Activated CD4-positive, alpha-beta T cell treated with anti-CD3 and anti-CD28 coated beads, Interleukin-2, amount 50 U/mL, for 16 hours (primary cell): ENCODE measurements at places on chromosomes 2 and 18.
A peak's percentile ranks its signal among the peaks of the same experiment; 100 is the strongest.

DNA sequence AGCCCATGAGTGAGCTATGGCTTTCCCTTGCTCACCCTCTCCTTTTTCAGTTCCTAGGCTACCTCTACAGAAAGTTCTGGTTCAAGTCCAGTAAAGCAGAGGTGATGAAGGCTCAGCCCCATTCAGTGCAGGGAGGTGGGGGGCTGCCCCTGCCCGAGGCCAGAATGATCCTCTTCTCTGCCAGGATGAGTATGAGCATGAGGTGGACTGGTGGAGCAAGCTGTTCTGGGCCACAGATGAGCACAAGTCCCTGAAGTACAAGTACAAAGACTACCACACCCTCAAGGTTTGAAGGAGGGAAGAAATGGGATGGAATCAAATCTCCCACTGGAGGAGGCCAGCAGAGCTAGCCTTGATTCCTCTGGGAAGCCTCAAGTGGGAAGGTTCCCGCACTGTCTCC lies 42.4 kb downstream of the LMAN2L start:
- DNase-seq = no peak

DNA sequence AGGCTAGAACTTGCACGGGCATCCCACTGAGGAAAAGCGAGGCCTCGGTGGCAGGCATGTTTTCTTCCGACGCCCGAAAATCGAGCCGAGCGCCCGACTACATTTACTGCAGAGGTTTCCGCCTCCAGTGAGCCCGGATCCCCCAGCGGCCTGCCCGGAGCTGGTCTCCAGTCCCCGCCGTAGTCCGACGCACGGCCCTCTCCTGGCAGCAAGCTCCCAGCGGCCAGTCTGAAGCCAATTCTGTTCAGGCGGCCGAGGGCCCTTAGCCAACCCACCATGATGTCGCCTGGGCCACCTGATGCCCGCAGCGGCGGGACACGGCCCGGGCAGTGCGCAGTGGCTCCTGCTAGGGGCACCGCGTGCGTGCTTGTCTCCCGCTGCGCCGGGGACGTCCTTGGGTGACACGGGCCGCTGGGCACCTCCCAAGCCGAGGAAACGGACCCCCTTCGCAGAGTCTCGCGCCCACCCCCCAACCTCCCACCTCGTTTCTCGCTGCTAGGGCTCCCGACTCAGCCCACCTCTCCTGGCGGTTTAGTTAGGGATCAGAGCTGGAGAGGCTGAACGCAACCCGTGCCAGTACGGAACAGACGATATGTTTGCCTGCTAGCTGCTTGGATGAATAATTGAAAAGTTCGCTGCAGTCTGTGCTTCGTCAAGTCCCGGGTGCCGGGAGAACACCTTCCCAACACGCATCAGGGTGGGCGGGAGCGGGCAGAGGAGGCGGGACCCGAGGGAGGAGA lies 5.3 kb downstream of the ONECUT2 start:
- no peak for DNase-seq

- no peak for DNase-seq
Measured at GRCh38 chr2:101430156-101430555, 42.9 kb upstream of the CREG2 start.

- DNase-seq = no peak
Measured at GRCh38 chr2:96533292-96534073, 3.1 kb upstream of the ARID5A start.

DNA sequence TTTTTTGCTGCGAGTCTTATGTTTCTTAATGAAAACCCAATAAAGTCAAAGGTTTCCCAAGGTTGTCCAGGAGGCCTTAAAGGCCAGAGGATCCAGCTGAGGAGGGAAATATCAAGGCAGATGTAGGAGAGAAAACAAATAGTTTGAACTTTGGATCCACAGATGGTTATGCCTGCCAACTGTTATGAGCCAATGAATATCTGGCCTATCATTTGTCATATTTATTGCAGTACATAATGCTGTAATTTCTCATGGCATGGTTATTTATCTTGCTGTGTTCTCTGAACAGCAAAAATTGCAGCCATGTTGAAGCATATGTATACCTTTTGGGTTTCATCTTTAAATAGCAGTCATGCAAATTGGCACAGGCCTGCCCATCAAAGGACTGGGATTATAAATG lies 38.2 kb upstream of the CAVIN2 start:
- no peak for DNase-seq

- DNase-seq = no peak
Measured at GRCh38 chr2:37211212-37211611, 14.9 kb downstream of the CEBPZOS start.

DNA sequence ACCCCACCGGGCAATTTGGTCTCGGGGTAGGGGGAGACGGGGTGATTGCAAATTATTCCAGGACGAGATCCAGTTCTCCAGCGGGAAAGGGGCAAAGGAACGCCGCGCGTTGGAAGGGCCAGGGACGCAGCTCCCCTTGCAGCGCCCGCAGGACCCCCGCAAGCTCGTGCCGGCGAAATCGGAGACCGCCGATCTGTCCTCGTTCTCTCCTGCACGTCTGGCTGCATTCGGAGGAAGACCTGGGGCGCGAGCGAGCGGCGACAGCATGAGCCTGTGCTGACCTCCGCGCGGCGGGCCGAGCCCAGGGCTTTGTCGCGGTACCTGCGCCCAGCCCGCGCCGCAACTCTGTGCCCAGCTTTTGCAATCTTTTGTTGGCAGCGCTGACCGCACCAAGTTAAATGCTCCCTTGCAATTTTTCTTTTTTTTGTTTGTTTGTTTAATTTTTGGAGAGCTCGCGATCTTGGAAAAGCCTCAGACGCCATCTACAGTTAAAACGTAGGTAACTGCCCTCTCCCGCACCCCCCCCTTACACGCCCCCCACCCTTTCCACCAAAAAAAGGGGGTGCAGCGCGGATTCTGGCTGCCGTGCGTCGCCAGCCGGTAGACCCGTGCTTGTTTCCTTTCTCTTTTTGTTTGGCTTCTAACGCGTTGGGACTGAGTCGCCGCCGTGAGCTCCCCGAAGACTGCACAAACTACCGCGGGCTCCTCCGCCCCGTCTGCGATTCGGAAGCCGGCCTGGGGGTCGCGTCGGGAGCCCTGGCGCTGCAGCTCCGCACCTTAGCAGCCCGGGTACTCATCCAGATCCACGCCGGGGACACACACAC lies 667 bp downstream of the TRIB2 start:
- DNase-seq = no peak

GRCh38 chr2:201858281-201859184 lies 52.2 kb downstream of the CDK15 start:
- DNase-seq = peak; percentile 27

GRCh38 chr2:128435576-128436478 lies 117.2 kb upstream of the HS6ST1 start:
- no peak for DNase-seq

DNA sequence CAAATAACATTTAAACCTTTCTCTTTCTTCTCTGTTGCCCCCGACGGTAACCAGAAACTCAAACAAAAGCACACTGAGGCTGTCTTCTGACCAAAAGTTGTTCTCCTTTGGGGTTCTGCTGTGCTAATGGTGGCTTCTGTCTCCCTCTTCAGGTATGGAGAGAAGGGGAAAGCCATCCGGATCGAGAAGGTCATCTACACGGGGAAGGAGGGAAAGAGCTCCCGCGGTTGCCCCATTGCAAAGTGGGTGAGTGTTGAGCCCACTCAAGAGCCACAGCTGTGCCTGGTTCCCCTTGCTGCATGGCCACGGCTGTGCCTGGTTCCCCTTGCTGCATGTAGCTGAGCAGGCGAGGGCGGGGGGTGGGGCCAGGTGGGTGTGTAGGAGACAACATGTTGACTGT lies 67.4 kb downstream of the BOLA3 start:
- no peak for DNase-seq

GRCh38 chr2:190599073-190599472 lies 49.8 kb upstream of the NAB1 start:
- no peak for DNase-seq

- no peak for DNase-seq
Measured at GRCh38 chr2:231966886-231967285, 5.4 kb downstream of the DIS3L2 start.

GRCh38 chr18:76988031-76988826 lies 144.4 kb downstream of the MBP start:
- DNase-seq = no peak

- DNase-seq = no peak
Measured at GRCh38 chr18:40987581-40987980, 967.5 kb upstream of the PIK3C3 start.

- DNase-seq = no peak
Measured at GRCh38 chr2:84306361-84306760, 152.7 kb downstream of the SUCLG1 start.

- no peak for DNase-seq
Measured at GRCh38 chr18:13252686-13253410, 34.3 kb downstream of the LDLRAD4 start.

DNA sequence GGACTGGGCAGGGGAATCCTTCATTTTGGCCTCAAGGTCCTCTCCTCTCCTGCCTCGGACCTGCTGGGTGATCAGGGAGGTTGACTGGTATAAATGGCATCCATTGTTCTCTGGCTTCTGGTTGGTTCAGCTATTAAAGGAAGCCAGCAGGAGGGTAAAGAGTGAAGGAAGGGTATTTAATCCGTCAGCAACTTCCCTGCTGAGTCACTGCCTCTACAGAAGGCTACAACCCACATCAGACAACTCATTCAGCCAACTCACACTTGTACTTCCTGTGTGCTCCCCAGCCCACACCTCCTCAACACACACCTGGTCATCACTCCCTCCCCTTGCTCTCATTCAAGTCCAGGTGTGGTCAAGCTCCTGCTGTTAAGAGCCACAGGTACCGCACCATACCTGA lies 68.3 kb upstream of the MRPS9 start:
- DNase-seq = no peak

DNA sequence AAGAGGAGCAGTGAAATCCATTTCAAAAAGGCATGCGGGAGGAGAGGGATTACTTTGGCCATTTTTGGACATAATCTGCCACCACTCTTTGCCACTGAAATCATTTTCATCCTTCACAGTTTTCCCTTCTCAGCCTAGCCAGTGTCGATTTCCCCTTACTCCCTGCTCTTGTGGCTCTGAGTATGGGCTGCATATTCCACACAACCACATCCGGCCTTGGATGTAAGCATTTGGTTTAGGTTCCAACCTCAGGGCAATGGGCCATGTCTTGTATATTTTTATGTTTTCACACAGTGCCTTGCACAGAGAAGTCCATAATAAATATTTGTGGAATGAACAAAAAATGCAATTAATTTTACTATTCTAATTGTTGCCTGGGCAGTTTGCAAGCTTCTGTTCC lies 7.7 kb upstream of the SERPINE2 start:
- DNase-seq = no peak

- DNase-seq = no peak
Measured at GRCh38 chr2:85760872-85761271, 7.1 kb downstream of the ATOH8 start.

DNA sequence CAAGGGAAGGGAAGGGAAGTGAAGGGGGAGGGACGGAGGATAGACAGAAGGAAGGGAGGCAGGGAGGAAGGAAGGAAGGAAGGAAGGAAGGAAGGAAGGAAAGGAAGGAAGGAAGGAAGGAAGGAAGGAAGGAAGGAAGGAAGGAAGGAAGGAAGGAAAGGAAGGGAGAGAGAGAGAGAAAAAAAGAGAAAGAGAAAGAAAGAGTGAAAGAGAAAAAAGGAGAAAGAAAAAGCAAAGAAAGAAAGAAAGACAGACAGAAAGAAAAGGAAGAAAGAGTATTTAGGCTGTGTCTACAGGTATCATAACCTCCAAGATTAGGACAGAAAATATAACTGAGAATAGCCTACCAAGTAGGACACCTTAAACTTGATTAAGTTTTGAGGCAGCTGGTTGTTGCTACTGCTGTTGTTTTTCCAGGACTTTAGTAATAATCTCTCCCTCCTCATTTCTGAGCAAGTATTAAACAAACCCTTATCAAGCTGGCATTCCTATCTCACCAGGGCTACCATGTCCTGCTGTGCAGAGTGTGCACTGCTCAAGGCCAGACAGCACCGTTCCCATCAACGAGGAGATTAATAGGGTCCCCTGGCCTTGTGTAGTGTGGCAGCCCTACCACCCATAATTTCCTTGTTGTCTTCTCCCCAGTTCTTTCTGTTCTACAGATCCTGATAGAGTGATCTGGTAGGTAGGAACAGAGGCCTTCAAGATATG lies 90.5 kb upstream of the FHL2 start:
- no peak for DNase-seq

DNA sequence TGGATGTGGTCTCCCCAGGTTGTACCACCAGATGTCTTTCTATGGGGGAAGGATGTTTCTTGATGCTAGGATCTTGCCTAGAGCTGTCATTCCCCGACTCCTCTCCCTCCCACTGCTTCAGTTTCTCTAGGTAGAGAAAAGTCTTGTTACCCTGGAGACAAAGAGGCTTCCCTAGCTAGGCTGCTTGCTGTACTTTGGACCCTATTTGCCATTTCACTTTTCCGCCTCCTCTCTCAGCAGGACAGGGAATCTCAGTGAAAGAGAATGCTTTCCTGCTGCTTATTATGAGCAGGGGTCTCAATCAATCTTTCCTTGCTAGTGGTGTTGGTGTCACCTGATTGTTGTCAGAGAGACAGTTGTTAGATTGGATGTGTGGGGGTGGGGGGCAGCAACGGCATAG lies 818.8 kb upstream of the GYPC start:
- no peak for DNase-seq

DNA sequence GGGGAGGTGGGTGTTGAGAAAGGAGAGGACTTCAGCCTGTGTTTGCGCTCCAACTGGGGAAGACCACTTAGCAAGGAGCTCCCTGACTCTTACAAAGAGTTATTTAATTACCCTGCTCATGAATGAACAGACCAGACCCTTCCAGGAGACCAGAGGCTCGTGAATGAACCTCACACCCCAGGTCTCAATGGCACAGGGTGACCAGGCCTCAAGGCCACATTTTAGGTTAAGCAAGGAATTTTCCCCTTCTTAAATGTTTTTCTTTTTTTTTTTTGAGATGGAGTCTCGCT lies 25.3 kb downstream of the SMAD7 start:
- DNase-seq = no peak

- no peak for DNase-seq
Measured at GRCh38 chr2:23859983-23860382, 66.9 kb downstream of the ATAD2B start.

- DNase-seq = no peak
Measured at GRCh38 chr2:52724585-52724984, 1043.0 kb upstream of the CHAC2 start.

DNA sequence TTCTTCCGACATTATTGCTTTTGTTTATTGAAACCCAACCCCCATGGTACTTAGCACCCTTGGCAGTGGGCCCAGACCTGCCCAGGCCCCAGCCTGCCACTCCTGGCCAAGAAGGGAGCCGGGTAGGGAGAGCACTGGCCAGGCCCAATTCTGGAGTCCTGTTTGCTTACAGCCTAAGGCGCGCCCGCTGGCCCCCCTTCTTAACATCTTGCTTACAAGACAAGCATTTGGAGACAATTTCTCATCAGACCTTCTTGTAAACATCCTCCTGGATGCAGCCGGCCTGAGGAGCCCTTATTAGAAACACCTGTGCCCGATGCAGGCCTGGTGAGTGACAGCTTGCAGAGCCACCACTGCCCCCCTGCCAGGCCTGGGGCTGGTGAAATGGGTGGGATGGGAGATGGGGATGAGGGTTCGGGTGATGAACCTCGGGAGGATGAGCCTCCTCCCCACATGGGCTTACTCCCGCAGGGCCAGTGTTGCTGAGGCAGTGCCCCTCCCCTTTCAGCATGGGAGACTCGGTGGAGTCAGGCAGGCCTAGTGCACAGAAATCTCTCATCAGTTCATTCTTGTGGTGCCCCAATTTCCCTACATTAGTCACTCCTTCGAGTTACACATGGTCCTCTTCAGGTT lies 217.5 kb downstream of the CYP26B1 start:
- no peak for DNase-seq
